Lower lobe of right lung (tissue), 2 donors: ENCODE measurements at places on chromosomes 7 and 10. TPM values are rescaled to one million over a fixed set of nuclear protein-coding genes. Genes with fewer than 3 reads are reported as not detected.

DNA sequence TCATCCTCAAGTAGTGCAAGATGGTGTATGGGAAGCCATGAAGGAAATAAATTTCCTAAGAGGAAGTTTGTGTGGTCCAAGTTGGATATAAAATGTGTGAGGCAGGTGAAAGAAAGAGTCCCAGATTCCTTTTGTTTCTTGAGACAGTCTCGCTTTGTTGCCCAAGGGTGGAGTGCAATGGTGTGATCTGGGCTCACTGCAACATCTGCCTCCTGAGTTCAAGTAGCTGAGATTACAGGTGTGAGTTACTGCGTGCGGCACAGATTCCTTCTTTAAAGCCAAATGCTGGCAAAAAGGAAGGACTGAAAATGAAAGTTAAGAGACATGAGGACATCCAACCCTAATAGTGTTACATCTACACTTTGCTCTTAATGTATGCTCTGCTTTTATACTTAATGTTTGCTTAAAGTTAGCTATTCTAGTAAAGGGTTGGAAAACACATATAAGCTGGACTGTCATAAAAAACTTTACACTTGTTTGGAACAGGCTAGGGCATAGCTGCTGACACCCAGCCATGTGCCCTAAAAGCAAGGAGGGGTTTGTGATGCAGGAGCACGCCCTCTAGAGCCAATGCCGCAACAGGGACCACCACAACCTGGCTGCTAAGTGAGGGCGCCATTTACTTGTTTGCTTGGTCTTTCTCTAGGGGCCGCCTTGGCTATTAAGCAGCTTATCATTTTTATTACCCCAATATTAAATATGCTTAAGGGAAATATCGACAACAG, 34.5 kb downstream of the CLEC2L start:
- DNase-seq, result no peak
- H3K27me3 ChIP-seq, result no peaks in the 10 kb centered on the region
- no peak overlapping the region for H3K4me3 ChIP-seq
- no peak overlapping the region for H3K27ac ChIP-seq
- no peaks in the 10 kb centered on the region for H3K4me1 ChIP-seq

GRCh38 chr7:87105401-87105800, 45.9 kb upstream of the ELAPOR2 start:
- H3K4me1 ChIP-seq, result no peaks in the 10 kb centered on the region
- no peaks in the 10 kb centered on the region for H3K36me3 ChIP-seq
- no peak for DNase-seq
- no peaks in the 10 kb centered on the region for H3K27me3 ChIP-seq
- H3K27ac ChIP-seq, result no peak overlapping the region

DYDC2 gene
- total RNA-seq, result 4.2 TPM

THSD7A gene
- total RNA-seq, result 7.2 TPM
